NCI-H345 (cell line): ENCODE measurements at places on chromosomes 13 and 19.

- DNase-seq, result no peak
Observed at GRCh38 chr19:56403261-56403660, 871 bp upstream of the ZNF583 start.

DNA sequence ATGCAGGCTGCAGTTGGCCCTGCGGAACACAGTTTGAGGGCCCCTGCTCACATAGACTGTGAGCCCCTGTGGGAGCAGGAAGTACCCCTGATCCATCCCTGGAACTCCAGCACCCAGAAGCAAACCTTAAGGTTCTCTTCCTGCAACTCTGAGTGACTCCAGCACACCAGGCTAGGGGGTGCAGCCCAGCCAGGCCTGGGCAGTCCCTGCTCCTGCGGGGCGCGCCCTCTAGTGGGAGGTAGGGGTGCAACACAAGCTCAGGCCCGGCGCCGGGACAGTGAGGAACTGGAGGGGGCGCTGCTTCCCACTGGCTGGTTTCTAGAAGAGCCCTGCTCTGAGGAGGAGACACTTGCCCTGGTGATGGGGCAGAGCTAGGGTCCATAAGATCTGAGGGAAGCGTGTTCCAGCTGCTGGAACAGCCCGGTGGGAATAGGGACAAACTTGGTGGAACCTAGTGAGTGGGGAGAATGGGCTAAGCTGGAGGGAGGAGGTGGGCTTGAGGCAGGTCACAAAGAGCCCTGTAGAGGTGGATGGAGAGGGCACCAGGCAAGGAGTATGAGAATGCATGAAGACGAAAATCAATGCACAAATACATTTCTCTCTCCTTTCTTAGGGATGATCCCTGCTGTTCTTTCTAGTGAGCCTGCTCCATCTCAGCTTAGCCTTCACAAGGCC, 5.0 kb downstream of the ZSCAN5A start:
- DNase-seq, result peak; percentile 3

DNA sequence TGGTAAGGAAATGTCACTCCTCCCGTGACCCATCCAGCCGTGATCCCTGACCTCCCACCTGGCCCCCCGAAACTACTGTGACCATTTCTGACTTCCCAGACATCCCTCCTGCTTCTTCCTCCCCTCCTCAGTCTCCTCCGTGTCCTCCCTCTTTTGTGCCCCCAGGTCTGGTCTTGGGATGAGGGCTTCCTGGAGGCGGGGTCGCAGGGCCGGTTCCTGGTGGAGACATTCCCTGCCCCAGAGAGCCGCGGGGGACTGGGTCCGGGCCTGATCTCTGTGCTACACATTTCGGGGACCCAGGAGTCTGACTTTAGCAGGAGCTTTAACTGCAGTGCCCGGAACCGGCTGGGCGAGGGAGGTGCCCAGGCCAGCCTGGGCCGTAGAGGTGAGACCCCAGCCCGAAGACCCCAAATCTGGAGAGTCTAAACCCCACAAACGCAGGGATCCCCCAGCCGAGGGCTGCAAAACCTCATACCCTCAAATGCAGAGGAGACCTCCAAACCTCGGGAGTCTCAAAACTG, 5.0 kb downstream of the KIRREL2 start:
- DNase-seq, result no peak

- no peak for DNase-seq
Observed at GRCh38 chr13:34990399-34991214, 48.5 kb downstream of the NBEA start.

GRCh38 chr13:67934617-67935330, 704.6 kb upstream of the PCDH9 start:
- no peak for DNase-seq

DNA sequence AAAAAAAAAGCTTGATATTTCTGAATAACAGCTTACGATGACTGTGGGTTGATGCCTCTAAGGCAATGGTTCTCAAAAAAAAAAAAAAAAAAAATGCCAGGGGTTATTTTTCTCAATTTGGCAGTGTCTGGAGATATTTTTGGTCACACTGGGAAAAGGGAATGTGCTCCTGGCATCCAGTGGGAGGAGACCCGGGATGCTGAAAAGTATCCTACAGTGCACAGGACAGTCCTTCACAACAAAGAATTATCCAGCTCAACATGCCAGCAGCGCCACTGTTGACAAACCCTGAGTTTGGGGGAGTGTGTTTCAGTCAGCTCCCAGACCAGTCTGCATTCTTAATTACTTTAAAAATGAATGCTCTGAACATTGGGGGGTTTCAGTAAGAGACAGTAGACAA, 54.5 kb downstream of the FLT3 start:
- no peak for DNase-seq

DNA sequence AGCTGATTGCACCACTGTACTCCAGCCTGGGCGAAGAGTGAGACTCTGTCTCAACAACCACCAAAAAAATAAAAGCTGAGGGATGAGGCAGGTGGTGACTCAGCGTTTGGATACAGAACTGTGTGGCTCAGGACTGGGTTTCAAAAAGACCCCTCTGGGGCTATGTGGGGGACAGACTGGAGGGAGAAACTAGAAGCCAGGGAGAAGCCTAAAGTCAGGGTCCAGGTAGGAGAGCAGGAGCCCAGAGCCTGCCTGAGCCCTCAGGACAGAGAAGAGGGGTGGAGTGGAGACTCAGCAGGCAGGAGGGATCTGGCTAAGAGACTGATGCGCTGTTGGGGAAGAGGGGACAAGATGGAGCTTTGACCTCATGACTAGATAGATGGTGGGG, 1.8 kb upstream of the CD37 start:
- DNase-seq, result no peak

DNA sequence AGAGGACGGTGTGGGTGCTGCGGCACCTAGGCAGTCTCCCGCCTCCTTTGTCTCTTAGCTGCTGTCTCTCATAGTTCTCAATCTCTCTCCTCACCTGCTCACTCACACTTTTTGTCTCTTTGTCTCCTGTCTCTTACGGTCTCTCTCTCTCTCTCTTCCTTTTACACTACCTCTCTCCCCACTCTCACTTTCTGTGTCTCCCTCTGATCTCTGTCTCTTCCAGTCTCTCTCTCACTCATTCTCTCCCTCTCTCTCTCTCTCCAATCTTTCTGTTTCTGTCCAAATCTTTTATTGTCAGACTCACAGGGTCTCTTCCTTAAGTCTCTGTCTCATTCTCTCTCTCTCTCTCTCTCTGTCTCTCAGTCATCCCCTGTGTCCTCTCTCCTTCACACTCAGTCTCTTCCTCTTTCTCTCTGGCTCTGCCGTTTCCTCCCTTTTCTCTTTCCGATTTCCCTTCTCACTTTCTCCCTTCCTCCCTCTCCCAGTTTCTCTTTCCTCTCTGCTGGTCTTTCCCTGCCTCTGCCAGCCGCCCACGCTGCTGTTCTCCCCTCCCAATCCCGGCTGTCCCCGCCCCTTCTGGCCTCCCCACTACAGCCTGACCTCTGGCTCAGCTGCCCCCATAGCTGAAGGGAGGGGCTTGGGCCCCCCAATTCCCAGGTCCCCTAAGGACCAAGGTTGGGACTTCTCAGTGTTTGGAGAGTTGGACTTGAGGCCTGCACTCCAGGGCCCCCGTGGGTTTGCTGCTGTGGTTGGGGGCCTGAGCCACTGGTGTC, at the start of gene PLEKHA4:
Gene PLEKHA4, minus strand, starts transcription at position 504 of the 773 bp plus-strand sequence. CDS start 997 bp downstream, outside the sequence.
- DNase-seq, result no peak

- no peak for DNase-seq
Observed at GRCh38 chr19:7638802-7639465, 2.0 kb downstream of the STXBP2 start.

DNA sequence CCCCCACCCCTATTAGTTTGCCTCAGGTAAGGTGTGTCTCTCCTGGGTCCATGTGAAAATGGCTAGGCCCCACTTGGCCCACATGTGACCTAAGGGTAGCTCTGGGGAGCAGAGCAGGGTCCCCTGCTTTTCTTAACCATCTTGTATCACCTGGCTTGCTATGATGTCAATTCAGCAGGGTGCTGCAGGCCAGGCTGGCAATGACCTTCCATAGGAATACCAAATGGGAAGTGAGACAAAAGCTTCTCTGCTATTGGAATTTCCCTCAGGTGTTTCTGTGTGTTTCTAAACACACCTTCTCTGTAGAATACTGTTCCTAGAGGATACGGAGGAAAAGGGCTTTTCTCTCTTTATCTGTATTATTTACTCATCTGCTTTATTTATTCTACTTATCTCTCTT, 35.7 kb upstream of the DACH1 start:
- no peak for DNase-seq

DNA sequence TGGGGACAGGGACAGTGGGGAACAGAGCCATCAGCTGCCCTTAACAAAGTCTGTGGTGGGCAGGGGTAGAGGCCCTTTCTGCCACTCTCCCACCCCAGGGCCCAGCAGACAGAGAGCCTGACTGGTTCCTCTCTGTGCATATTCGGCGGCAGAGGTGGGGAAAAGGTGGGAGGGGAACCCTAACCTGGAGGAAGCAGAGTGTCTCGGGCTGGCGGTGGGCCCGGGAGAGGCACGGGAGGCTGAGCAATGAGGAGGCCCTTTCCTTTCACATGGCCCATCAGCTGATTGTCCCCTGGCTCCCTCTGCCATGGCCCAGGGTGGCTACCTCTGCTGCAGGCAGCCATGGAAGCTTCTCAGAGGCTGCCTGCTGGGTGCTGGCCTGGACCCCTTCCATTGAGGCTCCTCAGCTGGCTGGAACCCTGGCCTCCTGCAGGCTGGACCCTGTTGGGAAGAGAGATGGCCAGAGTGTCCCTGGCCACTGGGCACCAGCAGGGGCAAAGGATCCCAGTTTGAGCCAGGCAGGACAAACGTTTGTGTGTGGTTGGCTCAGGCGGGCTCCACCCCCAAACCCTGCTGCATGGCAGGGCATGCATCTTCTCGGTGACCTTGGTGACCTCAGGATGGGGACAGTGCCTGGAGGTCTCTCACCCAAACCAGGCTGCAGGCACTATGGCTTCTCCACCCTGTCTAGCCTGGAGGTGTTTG, 202.8 kb upstream of the ZNF536 start:
- no peak for DNase-seq

- no peak for DNase-seq
Observed at GRCh38 chr13:114286808-114287207, 5.4 kb downstream of the UPF3A start.

DNA sequence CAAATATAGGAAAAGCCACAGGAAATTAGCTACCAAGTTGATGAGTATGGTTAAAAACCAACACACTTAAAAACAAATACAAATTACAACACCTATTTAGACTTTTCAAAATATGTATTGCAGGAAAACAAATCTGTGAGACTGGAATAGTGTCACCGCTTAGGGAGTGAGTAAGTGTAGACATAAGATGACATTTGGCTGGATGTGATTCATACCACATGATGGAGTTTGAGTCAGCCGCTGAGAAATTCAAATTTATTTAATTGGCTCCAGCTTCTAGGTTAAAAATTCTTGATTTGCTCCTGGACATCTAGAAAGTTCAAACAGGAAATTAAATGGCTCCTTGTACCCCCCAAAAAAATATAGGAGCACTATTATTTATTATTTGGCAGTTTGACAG, 531.7 kb downstream of the SLITRK1 start:
- no peak for DNase-seq

- no peak for DNase-seq
Observed at GRCh38 chr13:43961909-43962308, 82.2 kb downstream of the LACC1 start.

DNA sequence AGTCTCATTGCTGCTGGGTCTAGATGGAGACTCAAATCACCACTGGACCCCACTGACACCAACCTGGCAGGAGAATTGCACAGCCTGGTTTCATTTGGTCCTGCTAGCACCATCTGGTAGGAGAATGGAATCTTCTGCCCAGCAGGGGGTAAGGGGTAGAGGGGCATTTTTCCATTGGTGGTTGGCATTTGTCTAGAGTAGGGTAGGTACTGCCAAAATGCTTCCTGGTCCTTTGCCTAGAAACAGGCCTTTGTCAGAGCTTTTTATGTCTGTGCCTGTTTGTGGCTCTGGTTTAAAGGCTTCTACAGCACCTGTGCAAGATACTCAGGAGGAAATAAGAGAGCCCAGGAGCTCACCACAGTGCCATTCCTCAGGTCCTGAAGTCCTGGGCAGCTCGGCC, 121.3 kb downstream of the KCTD12 start:
- no peak for DNase-seq

DNA sequence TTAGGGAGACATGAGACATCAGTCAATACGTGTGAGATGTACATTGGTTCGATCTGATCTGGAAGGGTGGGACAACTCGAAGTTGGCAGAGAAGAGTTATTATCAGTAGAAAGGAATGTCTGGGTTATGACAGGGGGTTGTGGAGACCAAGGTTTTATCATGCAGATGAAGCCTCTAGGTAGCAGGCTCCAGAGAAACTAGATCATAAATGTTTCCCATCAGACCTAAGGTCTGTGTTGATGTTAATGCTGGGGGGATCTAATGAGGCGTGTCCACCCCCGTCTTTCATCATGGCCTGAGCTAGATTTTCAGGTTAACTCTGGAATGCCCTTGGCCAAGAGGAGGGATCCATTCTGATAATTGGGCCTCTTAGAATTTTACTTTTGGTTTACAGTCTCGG, 187.0 kb upstream of the KL start:
- DNase-seq, result no peak

DNA sequence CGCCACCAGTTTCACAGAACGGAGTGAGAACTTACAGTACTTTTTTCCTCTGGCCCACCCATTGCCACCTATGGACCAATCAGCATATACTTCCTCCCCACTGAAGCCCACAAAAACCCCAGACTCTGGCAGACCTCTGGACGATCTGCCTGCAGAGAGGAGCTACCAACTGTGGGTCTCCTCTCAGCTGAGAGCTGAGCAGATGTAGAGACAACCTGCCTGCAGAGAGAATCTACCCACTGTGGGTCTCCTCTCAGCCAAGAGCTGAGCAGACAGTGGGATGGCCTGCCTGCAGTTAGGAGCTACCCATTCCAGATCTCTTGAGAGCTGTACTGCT, 69.7 kb downstream of the PIBF1 start:
- no peak for DNase-seq

DNA sequence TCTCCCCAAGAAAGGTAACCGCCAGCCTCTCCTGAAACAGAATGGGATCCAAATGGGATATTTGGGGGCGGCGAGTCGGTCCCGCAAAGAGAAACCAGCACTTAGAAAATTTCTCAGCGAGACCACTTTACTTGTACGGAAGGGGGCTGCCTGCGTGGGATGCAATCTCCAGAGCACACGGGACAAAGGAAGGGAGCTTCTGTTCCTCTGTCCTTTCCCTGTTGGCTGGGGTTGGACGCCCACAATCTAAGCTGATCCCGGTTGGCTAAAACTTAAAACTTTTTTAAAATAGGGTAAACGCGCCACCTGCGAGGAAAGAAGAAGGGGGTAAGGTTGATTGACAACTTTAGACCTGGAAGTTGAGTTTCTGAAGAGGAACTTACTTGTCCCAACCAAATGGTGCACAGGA, 826 bp upstream of the BSG start:
- peak; percentile 52 for DNase-seq

DNA sequence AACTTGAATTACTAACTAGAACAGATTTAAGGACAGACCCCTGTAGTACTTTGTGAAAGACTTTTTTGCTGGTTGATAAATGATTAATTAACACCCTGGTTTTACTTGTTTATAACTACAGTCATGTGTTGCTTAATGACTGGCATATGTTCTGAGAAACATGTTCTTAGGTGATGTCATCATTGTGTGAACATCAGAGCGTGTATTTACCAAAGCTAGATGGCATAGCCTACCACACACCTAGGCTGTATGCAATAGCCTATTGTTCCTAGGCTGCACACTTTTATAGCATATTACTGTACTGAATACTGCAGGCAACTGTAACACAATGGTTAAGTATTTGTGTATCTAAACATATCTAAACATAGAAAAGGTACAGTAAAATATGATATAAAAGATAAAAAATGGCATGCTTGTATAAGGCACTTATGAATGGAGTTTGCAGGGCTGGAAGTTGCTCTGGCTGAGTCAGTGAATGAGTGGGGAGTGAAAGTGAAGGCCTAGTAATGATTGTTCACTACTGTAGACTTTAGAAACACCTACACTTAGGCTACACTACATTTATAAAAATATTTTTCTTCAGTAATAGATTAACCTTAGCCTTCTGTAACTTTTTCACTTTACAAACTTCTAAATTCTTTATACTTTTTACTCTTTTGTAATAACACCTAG, 260.3 kb downstream of the KCNRG start:
- DNase-seq, result no peak
